ENCODE measurements at places on chromosomes 2 and 18.

GRCh38 chr2:172340394-172340793 lies 87.0 kb upstream of the ITGA6 start:
- DNase-seq = no peak

DNA sequence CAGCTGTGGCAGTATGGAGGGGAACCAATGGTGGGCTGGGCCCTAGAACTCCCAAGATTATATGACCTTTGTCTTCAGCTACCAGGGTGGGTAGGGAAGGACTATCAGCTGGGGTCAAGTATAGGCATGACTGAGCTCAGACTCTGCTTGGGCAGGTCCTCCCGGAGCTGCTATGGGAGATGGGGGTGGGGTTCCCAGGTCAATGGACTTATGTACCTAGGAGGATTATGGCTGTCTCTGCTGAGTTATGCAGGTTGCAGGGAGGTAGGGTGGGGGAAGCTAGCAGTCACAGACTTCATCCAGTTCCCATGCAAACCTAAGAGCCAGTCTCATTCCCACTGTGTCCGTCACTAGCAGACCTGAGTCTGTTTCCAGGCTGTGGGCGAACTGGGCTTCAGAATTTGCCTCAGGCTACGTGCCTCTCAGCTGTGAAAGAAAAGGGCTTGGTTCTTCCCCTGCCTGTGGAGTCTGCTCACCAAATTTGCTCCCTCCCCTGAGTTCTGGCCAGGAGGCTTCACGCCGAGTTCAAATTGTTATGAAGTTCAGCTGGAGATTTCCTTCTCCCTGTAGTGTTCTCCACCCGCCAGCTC lies 985.8 kb upstream of the NRXN1 start:
- no peak for DNase-seq

GRCh38 chr2:239238839-239239606 lies 161.8 kb downstream of the HDAC4 start:
- no peak for DNase-seq

DNA sequence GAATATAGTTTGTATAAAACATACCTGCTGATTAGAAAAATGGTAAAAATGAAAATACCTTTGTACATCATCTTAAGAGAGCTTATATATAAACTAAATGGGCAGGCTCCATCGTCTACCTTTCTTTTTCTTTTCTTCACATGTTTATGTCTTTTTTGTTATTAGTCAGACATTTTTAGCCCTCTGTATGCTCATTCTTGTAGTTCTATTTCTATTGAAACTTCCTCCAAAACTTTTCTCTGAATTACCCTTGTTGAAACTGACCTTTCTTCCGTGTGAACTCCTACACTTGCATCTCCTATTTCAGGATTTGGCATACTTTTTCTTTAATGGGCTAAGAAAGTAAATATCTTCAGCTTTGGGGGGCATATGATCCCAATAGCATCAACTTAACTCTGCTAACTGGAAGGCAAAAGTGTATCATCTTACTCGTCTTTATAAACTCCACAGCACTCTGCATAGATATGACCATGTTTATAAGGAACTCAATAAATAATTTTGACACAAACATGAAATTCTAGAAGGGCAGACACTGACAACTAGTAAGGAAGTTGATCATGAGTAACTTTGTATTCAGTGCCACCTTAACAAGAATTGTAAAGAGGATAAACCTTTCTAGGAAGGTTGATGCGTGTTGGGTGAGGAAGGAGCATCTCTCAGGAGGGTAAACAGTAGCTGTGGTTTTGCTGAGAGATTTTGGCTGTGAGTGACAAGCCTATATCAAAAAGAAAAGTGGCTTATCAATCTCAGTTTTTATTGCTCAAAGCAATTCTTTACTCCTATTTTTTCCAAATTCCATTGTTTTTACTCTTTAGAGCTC lies 127.6 kb downstream of the PIK3C3 start:
- DNase-seq = no peak

DNA sequence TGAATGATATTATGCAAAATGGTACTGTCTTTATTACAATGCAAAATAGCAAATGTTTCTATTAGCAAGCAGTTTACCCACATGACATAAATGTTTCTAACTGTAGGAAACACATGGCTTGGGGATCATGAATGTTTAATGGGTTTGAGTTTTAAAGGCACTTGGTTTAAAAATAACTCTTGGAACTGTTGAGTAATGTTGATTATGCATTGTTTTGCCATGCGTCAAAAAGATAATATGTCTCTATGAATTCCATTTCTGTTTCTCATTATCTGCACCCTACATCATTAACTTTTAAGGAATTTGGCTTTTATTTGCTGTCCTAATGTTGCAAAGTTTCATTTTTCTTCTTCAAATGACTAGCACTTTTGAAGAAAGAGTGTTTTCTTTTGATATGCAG lies 1355.5 kb downstream of the SUCLG1 start:
- DNase-seq = no peak

DNA sequence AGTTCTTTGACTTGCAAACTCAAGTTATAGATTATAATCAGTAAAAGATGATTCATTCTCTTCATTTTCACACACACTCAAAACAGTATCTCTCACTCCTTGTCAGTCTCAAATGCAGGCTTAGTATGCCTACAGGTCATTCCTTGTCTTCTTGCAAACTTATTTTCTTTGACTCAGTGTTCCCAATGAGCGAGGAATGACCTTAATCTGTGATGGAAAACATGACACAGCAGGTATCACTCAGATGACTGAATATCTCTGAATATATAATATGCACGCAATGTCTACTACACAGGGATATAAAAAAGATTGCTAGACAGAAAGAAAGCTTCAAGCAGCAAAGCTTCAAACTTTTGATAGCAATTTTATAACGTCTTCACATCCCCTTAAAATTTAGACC lies 127.8 kb upstream of the RGPD4 start:
- no peak for DNase-seq

GRCh38 chr18:79248495-79249060 lies 147.2 kb upstream of the NFATC1 start:
- no peak for DNase-seq

- no peak for DNase-seq
Measured at GRCh38 chr2:85844486-85844885, 44.3 kb downstream of the ST3GAL5 start.

- no peak for DNase-seq
Measured at GRCh38 chr2:170201734-170202393, 23.9 kb downstream of the MYO3B start.

All from activated CD4-positive, alpha-beta T cell treated with anti-CD3 and anti-CD28 coated beads, Interleukin-2, amount 50 U/mL, for 1 hour (primary cell).